ENCODE measurements at places on chromosomes 6 and 20. TPM values are rescaled to one million over a fixed set of nuclear protein-coding genes. Genes with fewer than 3 reads are reported as not detected.
A peak's percentile ranks its signal among the peaks of the same experiment; 100 is the strongest.

DNA sequence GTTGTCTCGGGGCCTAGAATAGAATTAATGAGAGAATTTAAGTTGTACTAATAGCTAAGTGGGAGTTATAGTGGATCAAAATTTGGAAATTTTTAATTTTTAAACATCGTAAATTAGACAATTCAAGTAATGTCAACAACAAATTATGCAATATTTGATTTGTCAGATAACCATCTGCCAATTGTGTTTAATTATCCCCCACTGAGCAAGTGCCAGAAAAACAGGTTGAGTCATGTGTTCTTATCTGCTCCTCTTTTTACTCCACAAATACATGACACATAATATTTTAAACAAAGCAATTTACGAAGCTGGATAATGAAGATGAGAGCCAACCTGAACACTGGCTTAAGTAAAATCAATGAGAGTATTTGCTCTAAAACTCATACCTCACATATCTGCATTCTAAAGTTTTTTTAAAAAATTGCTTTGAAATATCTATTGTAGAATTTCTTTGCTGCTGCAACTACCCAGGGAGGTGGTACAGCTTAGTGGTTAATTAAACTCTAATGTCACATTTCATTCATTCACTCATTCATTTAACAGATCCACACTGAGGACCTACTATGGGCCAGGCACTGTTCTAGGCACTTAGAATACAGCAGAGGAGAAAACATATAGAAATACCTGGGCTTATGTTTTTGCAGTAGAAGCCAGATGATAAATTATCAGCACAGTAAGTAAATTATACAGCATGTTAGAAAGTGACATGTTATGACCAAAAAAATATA, 57.1 kb upstream of the MAP7 start:
- H3K27me3 ChIP-seq: no peaks in the 10 kb centered on the region
- peaks cover 42% of the 10 kb centered on the region for H3K4me1 ChIP-seq
- H3K27ac ChIP-seq: peak overlapping the region; percentile 63
- DNase-seq: no peak

DNA sequence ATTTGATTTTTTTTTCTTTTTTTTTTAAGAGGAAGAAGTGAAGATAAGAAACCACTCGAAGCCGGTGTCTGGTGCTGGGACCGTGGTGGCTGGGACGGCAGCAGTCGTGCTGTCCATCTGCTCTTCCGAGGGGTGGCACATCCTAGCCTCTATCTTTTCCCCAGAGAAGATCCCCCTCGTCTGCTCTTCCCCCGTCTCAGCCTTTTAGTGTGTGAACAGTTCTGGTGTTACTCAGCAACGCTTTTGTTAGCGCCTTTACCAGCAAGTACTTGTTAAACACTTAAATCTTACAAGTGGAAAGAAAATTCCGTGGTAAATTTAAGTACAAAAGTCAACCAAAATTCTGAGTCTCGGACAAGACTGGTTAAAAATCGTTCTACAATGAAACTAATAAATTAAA, 90.1 kb downstream of the RSPH3 start:
- H3K4me1 ChIP-seq: peaks cover 17% of the 10 kb centered on the region
- H3K27ac ChIP-seq: peak overlapping the region; percentile 49

DNA sequence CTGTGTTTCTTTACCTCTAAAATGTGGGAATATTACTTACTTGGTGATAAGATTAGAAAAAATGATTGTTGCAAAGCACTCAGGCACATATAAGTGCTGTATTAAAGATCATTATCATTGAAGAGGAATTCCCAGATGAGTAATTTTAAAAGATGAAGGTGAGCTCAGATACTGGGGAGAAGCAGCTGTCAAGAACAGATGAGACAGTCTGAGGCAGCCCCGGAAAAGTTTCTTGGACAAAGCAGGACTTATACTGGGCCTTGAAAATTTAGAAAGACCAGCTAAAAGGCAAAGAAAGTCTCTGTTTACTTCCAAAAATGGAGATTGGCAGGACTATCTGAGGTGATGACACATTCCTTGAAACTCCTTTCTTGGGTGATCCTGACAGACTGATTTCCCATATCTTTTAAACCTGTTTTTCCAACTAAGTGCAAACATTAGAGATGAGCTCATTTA, 93.8 kb upstream of the MARCKS start:
- H3K27me3 ChIP-seq: no peaks in the 10 kb centered on the region
- no peak overlapping the region for H3K27ac ChIP-seq
- no peak overlapping the region for H3K4me3 ChIP-seq
- no peaks in the 10 kb centered on the region for H3K4me1 ChIP-seq
- H3K36me3 ChIP-seq: no peaks in the 10 kb centered on the region

DNA sequence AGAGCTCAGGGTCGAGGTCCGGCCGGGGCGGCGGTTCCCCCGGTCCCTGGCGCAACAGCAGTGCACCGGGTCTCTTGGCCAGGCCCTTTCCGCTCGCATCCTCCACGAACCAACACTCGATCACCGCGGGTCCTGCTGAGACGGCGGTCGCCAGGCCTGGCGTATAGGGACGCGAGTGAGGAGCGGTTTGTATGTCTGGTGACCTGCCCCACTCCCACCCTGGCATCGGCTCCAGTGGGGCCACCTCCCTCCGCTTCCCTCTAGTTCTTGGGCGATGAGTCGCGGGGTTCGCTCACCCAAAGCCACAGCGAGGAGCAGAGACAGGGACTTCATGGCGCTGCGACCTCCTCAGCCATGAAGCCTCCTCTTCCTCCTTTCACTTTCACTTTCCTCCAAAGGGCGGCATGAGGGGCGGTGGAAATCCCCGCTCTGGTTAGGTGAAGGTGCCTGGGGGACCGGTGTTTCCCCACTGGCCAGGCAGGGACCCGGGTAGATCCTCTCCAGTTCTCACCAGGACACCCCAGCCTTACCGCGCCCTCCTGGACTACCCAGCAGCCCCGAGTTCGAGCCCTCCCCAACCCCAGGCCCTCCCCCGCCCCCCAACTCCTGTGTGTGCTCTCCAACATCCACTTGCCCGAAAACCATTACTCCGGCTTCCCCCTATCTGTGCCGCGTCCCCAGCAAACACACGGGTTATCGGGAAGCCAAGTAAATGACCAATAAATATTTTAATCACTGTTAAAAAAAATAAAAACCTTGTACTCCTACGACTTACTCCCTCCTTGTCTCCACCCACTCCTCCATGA, at the start of gene TAPBP:
Gene TAPBP, minus strand, starts transcription at position 370 of the 806 bp plus-strand sequence. Its CDS starts 37 bp downstream, at position 333.
- H3K4me1 ChIP-seq: peaks cover 24% of the 10 kb centered on the region
- H3K27ac ChIP-seq: peak within 1 kb of the TSS; percentile 99
- H3K27me3 ChIP-seq: no peaks in the 10 kb centered on the region
- peaks cover 6% of the 10 kb centered on the region for H3K36me3 ChIP-seq
- H3K4me3 ChIP-seq: peak within 1 kb of the TSS; percentile 35

Gene ZNF391
- total RNA-seq: 11.0 TPM

DNA sequence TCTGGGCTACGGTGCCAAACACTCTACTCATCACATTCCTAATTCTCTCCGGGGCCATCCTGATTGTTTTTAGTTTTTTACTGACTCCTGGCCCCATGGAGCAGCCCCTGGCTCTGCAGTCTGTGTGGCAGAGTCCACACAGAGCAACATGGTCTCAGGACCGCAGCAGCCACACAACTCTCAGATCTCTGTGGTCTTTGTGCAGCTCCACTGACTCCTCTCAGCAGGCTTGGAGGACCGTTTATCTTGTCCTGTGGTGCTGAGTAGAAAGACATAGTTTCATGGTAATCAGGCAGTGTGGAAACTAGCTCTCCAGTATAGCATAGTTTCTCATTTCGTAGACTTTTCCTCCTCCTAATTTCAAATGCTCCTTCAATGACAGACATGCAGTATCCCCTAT, 168.4 kb downstream of the EDN1 start:
- H3K4me3 ChIP-seq: no peak overlapping the region
- H3K4me1 ChIP-seq: no peaks in the 10 kb centered on the region
- no peak overlapping the region for H3K27ac ChIP-seq

GRCh38 chr6:26224940-26225847, 138.0 kb downstream of the HFE start:
- H3K36me3 ChIP-seq: no peaks in the 10 kb centered on the region
- peak overlapping the region; percentile 79 for H3K27ac ChIP-seq
- no peaks in the 10 kb centered on the region for H3K27me3 ChIP-seq
- no peak overlapping the region for H3K4me3 ChIP-seq

DNA sequence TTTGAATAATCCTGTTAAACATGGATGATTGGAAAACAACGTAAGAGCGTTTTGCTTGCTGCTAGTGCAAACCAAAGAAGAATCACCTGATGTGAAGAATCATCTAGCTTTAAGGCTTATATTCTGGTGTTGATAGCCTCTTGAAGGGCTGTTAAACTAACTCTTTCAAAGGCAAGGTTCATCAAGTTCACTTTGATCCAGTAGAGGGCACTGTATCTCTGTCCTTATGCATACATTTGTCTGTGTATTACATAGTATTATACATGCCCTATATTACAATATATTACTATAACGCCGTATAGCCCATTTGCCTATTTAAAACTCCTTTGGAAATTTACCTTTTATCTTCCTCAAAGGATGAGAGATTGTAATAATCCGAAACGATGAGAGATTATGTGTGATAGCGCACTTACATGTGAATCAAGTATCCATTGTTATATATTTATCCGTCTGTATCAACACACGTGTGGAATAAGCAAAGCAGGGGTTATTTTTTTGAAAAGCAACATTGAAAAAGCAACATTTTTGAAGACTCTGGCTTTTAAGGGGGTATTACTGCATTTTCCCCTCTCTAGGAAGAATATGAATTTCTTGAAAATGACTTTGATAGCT, 50.8 kb upstream of the NRN1 start:
- H3K4me3 ChIP-seq: no peak overlapping the region
- H3K27ac ChIP-seq: no peak overlapping the region
- DNase-seq: no peak
- H3K36me3 ChIP-seq: no peaks in the 10 kb centered on the region
- H3K27me3 ChIP-seq: no peaks in the 10 kb centered on the region

- H3K4me3 ChIP-seq: no peak overlapping the region
Observed at GRCh38 chr20:55580475-55580874, 424.8 kb downstream of the CBLN4 start.

GRCh38 chr6:150228072-150228733, 85.4 kb downstream of the PPP1R14C start:
- no peak overlapping the region for H3K4me3 ChIP-seq
- DNase-seq: no peak
- no peaks in the 10 kb centered on the region for H3K27me3 ChIP-seq
- peaks cover 9% of the 10 kb centered on the region for H3K4me1 ChIP-seq
- H3K36me3 ChIP-seq: no peaks in the 10 kb centered on the region

- H3K27me3 ChIP-seq: no peaks in the 10 kb centered on the region
- no peak for DNase-seq
- no peak overlapping the region for H3K27ac ChIP-seq
- H3K4me1 ChIP-seq: no peaks in the 10 kb centered on the region
- H3K36me3 ChIP-seq: peaks cover 4% of the 10 kb centered on the region
- H3K4me3 ChIP-seq: no peak overlapping the region
Observed at GRCh38 chr20:58339741-58340140, 30.2 kb downstream of the RAB22A start.

- no peak overlapping the region for H3K4me3 ChIP-seq
- H3K36me3 ChIP-seq: peaks cover 15% of the 10 kb centered on the region
- no peak overlapping the region for H3K27ac ChIP-seq
Observed at GRCh38 chr6:16322666-16323312, 84.4 kb downstream of the GMPR start.

DNA sequence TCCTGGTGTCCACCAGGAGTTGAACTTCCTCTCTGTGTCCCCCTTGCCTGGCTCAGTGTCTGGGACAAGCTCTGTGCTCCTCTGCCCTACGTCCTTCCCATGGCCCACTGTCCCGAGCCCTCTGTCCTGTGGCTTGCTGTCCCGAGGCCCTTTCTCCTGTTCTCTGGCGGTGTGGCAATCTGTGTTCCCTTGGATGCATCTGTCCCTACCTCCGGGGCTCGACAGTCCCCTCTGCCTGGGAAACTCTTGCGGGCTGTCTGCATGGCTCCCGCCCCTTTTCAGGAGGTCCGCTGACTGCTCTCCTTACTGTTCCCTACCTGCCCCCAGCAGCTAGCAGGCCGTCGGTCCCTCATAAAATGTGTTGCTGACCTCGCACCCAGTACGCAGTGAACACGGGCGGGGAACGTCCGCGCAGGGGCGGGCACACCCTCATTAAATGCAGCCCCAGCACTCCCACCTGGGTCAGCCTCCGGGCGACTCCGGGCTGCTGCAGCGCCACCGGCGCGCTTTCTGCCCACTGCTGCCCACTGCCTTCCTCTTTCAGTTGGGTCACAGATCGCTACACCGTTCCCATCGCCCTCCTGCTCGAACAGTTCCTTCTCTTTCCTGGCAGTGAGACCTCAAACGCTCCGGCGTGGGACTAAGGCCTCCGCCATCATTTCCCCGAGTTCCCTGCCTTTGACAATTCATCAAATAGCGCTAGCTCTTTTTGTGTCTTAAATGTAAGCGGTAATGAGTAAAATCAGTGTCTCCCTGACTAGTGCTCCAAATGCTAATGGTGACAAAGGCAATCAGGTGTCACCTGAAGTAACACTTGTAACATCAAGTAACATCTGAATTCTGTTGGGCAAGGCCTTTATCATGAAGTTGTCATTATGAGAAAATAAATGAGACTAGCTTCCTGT, 60.5 kb downstream of the RSPH3 start:
- no peak overlapping the region for H3K27ac ChIP-seq
- H3K36me3 ChIP-seq: no peaks in the 10 kb centered on the region
- no peaks in the 10 kb centered on the region for H3K27me3 ChIP-seq

Gene MRPL14
- 26.5 TPM for total RNA-seq

Gene MCCD1
- not detected for total RNA-seq

Gene OR2W1
- not detected for total RNA-seq

Gene BPIFB4
- total RNA-seq: not detected

Gene IL17F
- total RNA-seq: not detected

Gene FAM184A
- 23.2 TPM for total RNA-seq

Gene BCL2L1
- total RNA-seq: 154 TPM

Gene PLG
- total RNA-seq: not detected

DNA sequence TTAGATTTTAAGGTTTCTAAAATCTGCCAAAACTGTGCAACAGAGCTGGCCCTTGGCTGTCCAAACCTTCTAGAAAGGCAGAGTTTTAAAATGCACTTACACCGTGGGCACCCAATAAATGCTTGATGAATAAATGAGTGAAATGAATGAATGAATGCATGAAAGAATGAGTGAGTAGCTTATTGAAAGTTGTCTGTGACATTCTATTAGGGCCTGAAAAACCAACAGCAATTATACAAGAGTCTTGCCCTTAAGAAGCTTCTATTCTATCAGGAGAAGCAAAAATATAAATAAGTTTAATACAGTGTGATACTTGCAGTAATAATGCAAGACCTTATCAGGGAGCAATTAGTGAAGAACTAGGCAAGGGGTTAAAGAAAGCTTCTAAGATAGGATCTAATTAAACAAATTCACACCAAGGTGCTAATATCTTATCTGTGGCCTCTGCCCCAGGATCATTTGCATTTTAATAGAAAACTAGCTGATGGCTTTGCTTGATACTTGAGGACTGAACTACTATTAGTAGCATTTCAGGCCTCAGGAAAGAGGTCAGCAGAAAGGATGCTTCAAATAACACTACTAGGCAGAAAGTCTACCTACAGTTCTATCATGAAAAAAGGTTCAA, 230.7 kb downstream of the GMPR start:
- DNase-seq: no peak
- H3K27ac ChIP-seq: no peak overlapping the region
- H3K27me3 ChIP-seq: no peaks in the 10 kb centered on the region
- no peaks in the 10 kb centered on the region for H3K36me3 ChIP-seq
- peaks cover 15% of the 10 kb centered on the region for H3K4me1 ChIP-seq
- H3K4me3 ChIP-seq: no peak overlapping the region

Gene HSD17B8
- total RNA-seq: 43.3 TPM
